ENCODE measurements at places on chromosomes 1 and 21.

- DNase-seq, result no peak
Measured at GRCh38 chr1:30323352-30323751, 400.0 kb downstream of the MATN1 start.

GRCh38 chr1:211522804-211523203, 30.8 kb upstream of the RD3 start:
- no peak for DNase-seq

GRCh38 chr1:55054396-55054795, 15.0 kb downstream of the PCSK9 start:
- no peak for DNase-seq

DNA sequence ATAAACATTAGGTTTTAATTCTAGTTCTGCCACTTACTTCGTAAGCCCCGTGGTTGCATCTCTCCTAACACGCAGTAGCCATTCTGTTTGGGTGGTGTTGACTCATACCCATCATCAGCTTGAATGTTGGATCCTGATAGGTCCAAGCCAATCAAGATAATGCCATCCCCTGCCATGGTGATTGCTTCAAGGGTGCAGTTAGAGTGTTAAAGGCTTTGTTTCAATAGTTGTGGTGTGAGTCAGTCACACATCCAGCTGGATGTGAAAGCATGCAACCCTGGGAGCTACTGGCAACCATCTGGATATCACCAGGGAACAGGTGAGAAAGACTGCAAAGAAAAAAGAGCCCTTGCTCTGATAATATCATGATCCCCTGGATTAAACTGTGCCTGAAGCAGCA, 69.1 kb downstream of the OMA1 start:
- DNase-seq, result no peak

- DNase-seq, result no peak
Measured at GRCh38 chr21:34781526-34781925, 112.7 kb downstream of the CLIC6 start.

- DNase-seq, result no peak
Measured at GRCh38 chr1:244021427-244021826, 29.7 kb upstream of the ZBTB18 start.

DNA sequence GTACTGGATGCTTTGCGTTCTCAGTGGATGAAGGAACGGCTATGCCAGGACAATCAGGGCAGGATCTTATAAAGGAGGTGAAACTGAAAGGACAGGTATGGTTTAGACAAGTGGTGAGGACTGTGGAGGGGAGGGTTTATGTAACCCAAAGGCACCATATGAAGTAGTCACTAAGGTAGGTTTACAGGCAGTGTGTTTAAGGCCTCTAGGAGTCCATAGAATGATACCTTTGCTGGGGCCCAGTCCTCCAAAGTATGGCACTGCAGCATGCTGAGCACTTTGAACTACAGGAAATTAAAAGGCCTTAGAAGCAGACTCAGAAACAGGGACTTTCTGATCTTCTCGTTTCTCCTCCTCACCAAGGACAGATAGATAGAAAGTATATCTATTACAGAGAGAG, 304.7 kb upstream of the USP25 start:
- DNase-seq, result no peak

DNA sequence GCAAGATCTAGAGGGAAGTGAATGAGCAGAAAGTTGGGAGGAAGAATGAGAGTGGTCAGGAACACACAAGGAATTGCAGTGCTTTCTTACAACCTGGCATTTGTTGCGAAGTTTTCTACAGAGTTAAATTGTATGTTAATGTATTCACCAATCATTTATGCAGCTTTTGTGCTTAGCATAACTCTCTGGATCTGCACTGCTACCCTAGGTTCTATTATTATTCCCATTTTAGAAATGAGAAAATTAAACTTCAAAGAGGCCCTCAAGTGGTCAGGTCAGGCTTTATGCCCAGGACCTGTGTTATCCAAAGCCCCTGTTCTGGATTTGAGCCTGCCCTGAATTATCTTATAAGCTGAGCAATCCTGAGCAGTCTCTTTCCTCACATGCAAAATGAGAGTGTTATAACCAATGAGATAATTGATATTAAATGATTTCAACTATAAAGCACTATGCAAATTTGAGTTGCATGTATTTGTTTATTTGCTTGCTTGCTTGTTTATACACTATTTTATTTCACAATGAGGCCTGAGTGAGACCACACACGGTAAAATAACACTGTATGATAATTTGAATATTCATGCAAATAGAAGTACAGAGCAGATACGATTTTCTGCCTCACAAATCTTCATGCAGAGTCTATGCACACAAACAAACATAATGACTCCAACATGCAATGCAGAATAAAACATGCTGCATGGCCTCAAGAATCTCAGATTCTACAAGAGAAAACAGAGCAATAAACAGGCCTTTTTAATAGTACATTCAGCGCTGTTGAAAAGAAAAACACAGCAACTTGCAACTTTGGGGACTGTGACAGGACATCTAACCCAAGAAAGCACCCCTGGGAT, 323.0 kb downstream of the PLPP3 start:
- no peak for DNase-seq

All from RWPE2 (cell line).